ENCODE measurements at places on chromosomes 4 and X.

GRCh38 chr4:112358952-112359749 lies 62.0 kb downstream of the ALPK1 start:
- DNase-seq: no peak

DNA sequence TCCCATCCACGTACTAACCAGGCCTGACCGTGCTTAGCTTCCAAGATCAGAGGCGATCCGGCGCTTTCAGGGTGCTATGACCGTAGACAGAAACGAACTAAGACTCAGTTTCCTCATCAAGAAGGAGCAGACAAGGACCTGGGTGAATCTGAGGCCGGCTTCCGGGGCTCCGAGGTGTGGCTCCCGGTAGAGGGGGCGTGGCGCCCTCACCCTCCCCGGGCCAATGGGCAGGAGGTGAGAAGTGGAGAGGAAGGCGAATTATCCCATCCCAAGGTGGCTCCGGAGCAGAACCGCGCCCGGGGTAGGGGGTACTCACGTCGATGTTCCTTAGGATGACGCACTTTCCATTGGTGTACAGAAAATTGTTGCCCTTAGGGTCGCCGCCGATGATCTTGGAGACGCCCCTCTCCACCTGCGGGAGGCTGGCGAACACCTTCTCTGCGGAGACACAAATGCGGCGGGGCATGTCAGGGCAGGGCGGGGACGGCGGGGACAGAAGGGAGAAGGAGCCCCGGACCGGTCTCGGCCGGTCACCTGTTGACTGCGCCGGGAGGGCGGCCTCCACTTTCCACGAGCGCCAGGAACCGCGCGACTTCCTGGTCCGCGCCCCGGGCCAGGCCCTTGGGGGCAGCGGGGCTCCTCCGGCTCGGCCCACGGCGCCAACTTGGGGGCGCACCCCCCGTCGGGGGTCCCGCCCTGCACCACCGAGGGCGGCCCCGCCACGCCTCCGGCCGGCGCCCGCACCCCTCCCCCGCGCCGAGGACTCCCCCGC lies 616 bp downstream of the WDR1 start:
- DNase-seq: peak; percentile 67

- DNase-seq: peak; percentile 83
Observed at GRCh38 chr4:25993395-25994185, 79.6 kb downstream of the SMIM20 start.

DNA sequence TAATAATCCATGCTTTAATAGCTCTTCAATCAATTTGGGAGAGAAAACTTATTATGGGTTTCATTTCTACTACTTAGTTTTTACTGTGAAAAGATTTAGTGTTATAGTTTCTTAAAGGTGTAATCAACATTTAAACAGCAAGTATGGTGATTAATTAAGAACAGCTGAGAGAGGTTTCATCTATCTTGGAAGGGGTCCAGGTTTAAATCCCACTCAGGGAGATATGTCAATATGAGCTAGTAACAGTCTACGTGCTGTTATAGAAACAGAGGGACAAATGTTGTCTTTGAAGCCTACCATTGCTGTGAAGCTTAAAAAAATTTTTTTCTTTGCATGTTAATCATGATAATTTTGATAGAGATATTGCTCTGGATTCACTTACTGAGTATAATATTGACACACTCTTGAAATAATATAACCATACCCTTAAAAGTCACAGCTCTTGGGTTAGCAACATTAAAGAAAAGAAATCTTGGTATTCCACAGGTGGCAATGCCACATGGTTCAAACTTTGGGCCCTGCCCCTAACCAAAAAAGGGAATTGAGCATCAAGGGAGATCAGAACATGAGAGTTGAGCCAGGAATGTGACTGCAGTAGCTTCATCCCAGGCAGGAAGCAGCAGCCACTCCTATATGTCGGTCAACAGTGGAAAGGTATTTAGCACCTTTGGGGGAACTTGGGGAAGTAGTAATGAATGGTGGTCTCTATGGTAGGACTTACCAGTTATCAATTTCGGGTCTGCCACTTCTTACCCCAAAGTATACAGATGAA lies 107.8 kb downstream of the ANK2 start:
- no peak for DNase-seq

- no peak for DNase-seq
Observed at GRCh38 chr4:19947349-19947748, 304.4 kb upstream of the SLIT2 start.

GRCh38 chr4:176360446-176360845 lies 40.7 kb downstream of the SPCS3 start:
- DNase-seq: no peak

DNA sequence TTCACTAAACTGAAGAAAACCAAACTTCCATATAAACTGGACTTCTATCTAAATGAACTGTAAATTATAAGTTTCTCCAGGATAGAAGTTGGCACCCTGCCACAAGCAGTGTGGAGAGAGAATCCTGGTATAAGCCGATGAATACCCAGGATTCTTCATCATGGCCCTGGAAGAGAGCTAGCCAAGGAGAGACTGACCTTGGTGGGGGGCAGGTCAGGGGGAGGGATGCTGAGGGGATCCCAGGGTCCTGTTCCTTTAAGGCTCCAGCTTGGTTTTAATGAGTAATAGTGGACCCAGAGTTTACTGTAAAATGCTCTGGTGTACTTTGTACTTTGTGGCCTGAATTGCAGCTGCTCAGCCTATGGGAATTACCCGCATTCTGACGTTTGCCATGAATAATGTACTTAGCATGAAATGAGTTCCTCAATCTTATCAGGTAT lies 16.9 kb downstream of the RASSF6 start:
- no peak for DNase-seq

- no peak for DNase-seq
Observed at GRCh38 chrX:23659339-23659738, 8.0 kb upstream of the PRDX4 start.

DNA sequence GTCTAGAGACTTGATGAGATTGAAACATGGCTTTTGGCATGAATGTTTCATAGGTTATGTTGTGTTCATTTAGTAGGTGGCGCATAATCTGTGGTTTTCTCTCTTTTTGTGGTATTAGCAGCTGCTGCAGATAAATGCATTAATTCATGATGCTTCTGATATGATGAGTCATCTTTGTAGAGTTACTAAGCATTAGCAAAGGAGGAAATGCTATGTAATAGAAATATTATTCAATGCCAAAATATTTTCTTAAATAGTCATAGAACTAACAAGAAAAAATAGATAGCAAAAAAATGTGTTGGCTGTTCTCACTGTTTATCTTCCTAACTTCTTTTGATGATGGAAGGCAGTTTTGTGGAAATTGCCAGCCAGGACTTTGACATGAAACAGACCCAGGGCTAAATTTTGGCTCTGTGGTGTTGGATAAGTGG lies 3.6 kb downstream of the ZXDB start:
- no peak for DNase-seq
